Pulmonary artery endothelial cell (primary cell): ENCODE measurements at places on chromosomes 4 and X. TPM values are rescaled to one million over a fixed set of nuclear protein-coding genes. Genes with fewer than 3 reads are reported as not detected.

GLUD2 gene
- 3.5 and 3.7 TPM in 2 replicates for total RNA-seq

USP9X gene
- 120 and 144 TPM in 2 replicates for total RNA-seq

NXF2B gene
- not detected in 2 replicates for total RNA-seq

SLITRK4 gene
- 1.6 and 1.7 TPM in 2 replicates for total RNA-seq

NSUN7 gene
- total RNA-seq: 0.07 and 0.21 TPM in 2 replicates

SLC49A3 gene
- 1.1 and 4.5 TPM in 2 replicates for total RNA-seq

DDX53 gene
- not detected in 2 replicates for total RNA-seq

KDR gene
- total RNA-seq: 185 and 200 TPM in 2 replicates

TEX13C gene
- not detected in 2 replicates for total RNA-seq

PABPC1L2B gene
- not detected in 2 replicates for total RNA-seq

FGB gene
- total RNA-seq: not detected in 2 replicates

CT45A2 gene
- not detected in 2 replicates for total RNA-seq

RASGEF1B gene
- total RNA-seq: 0.26 and 0.95 TPM in 2 replicates

USP17L28 gene
- total RNA-seq: not detected in 2 replicates

ATOH1 gene
- total RNA-seq: not detected in 2 replicates

IL21 gene
- not detected in 2 replicates for total RNA-seq

MGAT4D gene
- not detected in 2 replicates for total RNA-seq

CABS1 gene
- not detected in 2 replicates for total RNA-seq

XPNPEP2 gene
- not detected in 2 replicates for total RNA-seq

SULT1B1 gene
- total RNA-seq: 49.4 and 55.5 TPM in 2 replicates

SPACA5 gene
- total RNA-seq: not detected in 2 replicates

UGT2B10 gene
- total RNA-seq: not detected in 2 replicates

CLGN gene
- total RNA-seq: 0.13 and 0.25 TPM in 2 replicates

SCML1 gene
- total RNA-seq: 7.8 and 8.5 TPM in 2 replicates

RAB33B gene
- total RNA-seq: 27.8 and 29.7 TPM in 2 replicates

CLDN22 gene
- total RNA-seq: not detected in 2 replicates

MAB21L2 gene
- total RNA-seq: 0.32 and 0.66 TPM in 2 replicates

NAT8L gene
- 0.07 and 0.20 TPM in 2 replicates for total RNA-seq

TENM3 gene
- 17.8 and 26.4 TPM in 2 replicates for total RNA-seq

TMEM271 gene
- total RNA-seq: not detected in 2 replicates

RPS6KA3 gene
- total RNA-seq: 90.6 and 111 TPM in 2 replicates

MAGEA2B gene
- total RNA-seq: not detected in 2 replicates

TGIF2LX gene
- total RNA-seq: not detected in 2 replicates

RIPPLY1 gene
- total RNA-seq: not detected in 2 replicates

SOWAHB gene
- not detected in 2 replicates for total RNA-seq

LAS1L gene
- total RNA-seq: 37.9 and 43.4 TPM in 2 replicates

NLGN4X gene
- total RNA-seq: not detected in 2 replicates

NKX6-1 gene
- not detected in 2 replicates for total RNA-seq

EVC gene
- total RNA-seq: 17.8 and 33.4 TPM in 2 replicates

IL3RA gene
- 20.2 and 28.2 TPM in 2 replicates for total RNA-seq

SSX3 gene
- not detected in 2 replicates for total RNA-seq

COL4A6 gene
- total RNA-seq: 1.5 and 2.0 TPM in 2 replicates

TBC1D9 gene
- 61.5 and 75.9 TPM in 2 replicates for total RNA-seq

PRRG3 gene
- not detected in 2 replicates for total RNA-seq

ZNF280C gene
- total RNA-seq: 2.3 and 2.7 TPM in 2 replicates

ASMT gene
- not detected in 2 replicates for total RNA-seq

H2BW2 gene
- total RNA-seq: not detected in 2 replicates

SERTM2 gene
- not detected in 2 replicates for total RNA-seq

GABRE gene
- 3.7 and 7.1 TPM in 2 replicates for total RNA-seq

SPANXN3 gene
- not detected in 2 replicates for total RNA-seq

BRS3 gene
- not detected in 2 replicates for total RNA-seq

PPP1R2C gene
- total RNA-seq: not detected in 2 replicates

TBC1D8B gene
- total RNA-seq: 4.7 and 5.3 TPM in 2 replicates

TCEAL3 gene
- total RNA-seq: 10.3 and 12.5 TPM in 2 replicates
